ENCODE measurements at places on chromosomes 6 and 20.

DNA sequence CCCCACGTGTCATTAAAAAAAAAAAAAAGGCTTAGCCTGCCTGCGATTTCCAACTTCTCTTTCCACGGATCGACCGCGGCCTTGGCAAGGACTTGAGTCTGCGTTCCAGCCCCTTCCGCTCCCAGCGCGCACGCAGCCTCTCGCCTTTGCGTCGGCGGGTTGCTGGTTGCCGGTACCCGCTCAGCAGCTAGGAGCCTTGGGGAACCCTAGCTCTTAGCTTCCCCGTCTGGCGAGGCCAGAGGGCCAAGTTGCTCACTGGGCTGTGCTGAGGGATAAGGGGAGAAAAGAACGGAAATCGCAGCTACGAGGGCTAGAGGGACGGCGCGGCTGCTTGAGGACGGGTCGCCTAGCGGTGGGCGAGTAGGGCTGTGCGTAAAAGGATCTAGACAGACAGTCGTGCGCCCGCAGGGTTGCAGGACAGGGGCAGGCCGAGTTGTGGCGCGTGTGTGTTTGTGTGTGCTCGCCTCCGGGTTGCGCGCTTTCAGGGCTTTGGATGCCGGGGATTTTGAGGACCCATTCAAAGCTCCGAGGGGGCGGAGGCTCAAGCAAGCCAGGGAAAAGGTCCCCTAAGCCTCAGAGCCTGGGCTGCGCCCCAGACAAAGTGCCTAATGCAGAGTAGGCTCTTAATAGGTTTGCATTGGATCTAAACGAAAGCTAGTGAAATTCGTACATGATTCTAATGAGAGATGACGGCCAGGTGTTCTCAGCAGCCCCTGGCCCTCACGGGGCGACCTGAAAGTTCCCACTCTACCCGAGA lies 40.5 kb upstream of the OSTM1 start:
- no peak for DNase-seq

- DNase-seq, result no peak
These were observed 10.7 kb downstream of the HCK start for GRCh38 chr20:32062776-32063170.

- no peak for DNase-seq
These were observed 104.9 kb upstream of the PREP start for GRCh38 chr6:105507811-105508210.

DNA sequence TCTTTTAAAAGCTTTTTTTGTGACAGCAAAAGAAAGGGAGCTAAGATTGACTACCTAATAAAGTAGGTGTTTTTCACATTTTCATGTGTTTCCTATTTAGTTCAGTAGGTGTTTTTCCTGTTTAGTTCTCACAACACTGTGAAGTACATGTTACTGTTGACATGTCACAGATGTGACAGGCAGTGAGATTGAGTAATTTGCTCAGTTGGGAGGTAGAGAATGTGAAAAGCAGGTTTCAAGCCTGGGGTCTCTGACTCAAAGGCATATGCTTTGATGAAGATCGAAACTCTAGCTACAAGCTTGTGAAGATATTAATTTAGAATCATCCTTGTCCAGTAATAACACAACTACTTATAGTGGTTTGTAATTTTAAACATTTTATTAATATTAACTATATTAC lies 43.1 kb downstream of the SLX4IP start:
- DNase-seq, result no peak

DNA sequence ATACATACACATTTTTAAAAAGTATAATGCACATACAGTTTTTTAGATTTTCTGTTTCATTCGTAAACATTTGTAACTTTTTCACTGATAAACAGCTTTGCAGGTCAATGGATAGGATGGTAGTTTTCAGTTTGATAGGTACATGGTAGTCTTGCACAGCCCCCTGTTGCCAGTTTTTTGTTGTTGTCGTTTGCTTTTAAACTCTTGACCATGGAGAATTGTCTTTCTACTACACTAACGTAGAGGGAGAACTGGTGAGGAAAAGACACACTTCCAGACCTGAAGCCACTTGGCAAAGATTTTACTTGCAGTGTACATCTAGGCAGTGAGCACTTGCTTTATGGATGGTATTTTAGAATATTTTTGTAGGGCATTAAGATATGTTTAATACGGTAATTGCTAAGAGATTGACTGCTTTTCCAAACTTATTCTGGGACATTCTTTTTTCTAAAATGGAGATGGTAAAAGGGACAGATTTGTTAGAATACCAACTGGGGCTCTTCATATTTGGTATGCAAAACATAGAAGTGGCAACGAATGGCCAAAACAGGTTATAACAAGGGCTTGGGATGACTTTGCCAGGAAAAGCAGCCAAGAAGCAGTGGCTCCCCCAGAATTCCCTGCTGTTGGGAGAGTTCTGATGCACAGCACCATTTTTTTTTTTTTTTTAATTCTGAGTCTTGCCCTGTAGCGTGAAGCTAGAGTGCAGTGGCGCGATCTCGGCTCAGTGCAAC lies 1.5 kb downstream of the PYGB start:
- peak; percentile 59 for DNase-seq

All from anterior cingulate cortex (tissue), 58 donors.